Esophagus muscularis mucosa (tissue), 4 donors: ENCODE measurements at places on chromosomes 2 and 18. TPM values are rescaled to one million over a fixed set of nuclear protein-coding genes. Genes with fewer than 3 reads are reported as not detected.
A peak's percentile ranks its signal among the peaks of the same experiment; 100 is the strongest.

- no peaks in the 10 kb centered on the region for H3K36me3 ChIP-seq
- no peak overlapping the region for H3K27ac ChIP-seq
- H3K4me1 ChIP-seq: no peaks in the 10 kb centered on the region
- no peak for DNase-seq
These were observed 8.6 kb upstream of the MALL start for GRCh38 chr2:110124038-110124825.

DNA sequence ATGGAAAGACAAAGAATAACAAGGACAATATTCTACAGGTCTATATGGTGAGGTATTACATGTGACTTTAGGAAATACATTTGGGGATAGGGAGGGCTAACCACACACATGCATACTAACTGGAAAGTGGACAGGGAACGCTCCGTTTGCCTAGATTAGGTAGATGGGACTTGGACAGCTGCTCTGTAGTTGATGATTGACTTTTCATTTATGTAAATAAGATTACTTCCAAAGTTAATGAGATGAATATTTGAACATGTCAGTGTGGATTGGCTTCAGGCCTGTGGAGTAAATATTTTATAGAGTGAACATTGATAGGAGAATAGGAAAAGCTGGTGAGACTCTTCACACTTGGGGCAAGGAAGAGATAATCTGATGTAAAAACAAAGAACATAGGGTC, 142.0 kb downstream of the NCK2 start:
- peak overlapping the region; percentile 43 for H3K27ac ChIP-seq
- peaks cover 50% of the 10 kb centered on the region for H3K4me1 ChIP-seq
- no peak overlapping the region for H3K4me3 ChIP-seq

DNA sequence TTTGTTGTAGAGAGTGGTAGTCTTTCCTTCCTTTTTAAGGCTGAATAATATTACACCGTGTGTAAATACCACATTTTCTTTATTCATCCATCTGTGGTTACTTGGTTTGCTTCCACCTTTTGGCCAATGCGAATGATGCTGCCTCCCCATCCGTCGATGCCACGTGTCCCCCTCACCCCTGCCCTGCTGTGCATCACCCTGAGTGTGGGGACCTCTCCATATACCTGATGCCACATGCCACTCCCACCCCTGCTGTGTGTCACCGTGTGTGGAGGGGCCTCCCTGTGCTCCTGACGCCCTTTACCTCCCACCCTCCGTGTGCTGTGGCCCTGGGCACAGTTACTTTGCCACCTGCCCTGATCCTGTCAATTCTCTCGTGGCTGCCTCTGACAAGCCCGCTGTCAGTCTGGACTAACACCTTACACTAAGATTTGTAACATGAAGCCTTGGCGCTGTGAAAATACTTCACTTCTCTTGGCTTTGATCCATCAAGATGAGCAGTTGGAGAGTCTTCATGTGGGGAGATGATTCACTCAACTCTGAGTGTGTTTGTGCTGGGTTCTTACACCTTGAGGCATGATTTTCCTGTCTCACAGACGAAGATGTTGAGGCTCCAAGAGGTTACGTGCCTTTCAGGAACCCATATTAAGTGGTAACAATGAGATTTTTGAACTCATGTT, 234.0 kb downstream of the ZNF407 start:
- H3K27me3 ChIP-seq: no peaks in the 10 kb centered on the region
- peaks cover 6% of the 10 kb centered on the region for H3K4me1 ChIP-seq
- H3K36me3 ChIP-seq: no peaks in the 10 kb centered on the region
- H3K27ac ChIP-seq: no peak overlapping the region
- H3K4me3 ChIP-seq: no peak overlapping the region

GRCh38 chr2:134770702-134771101, 51.9 kb upstream of the TMEM163 start:
- H3K4me3 ChIP-seq: no peak overlapping the region
- H3K27ac ChIP-seq: no peak overlapping the region
- DNase-seq: peak; percentile 55
- no peaks in the 10 kb centered on the region for H3K36me3 ChIP-seq
- no peaks in the 10 kb centered on the region for H3K27me3 ChIP-seq
- no peaks in the 10 kb centered on the region for H3K4me1 ChIP-seq

DNA sequence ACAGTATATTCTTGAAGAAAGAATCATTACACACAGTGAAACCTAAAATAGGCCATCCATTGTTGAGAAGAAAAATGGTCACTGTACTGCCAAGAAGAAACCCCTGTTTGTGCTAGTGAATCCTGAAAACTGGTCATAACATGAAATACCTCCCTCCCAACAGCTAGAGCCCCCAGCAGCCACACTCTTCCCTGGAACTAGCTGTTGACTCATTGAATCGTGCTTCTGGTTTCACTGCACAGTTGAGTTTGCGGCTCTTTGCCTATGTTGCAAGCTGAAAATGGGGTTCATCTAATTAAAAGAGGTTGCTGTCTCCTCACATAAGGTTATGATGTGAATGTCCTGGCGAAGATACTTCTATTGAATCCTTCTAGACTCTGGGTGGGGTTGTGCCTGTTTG, 86.3 kb downstream of the UGGT1 start:
- no peaks in the 10 kb centered on the region for H3K27me3 ChIP-seq
- no peak for DNase-seq
- H3K4me1 ChIP-seq: peaks cover 10% of the 10 kb centered on the region
- no peak overlapping the region for H3K27ac ChIP-seq
- peaks cover 69% of the 10 kb centered on the region for H3K36me3 ChIP-seq

DNA sequence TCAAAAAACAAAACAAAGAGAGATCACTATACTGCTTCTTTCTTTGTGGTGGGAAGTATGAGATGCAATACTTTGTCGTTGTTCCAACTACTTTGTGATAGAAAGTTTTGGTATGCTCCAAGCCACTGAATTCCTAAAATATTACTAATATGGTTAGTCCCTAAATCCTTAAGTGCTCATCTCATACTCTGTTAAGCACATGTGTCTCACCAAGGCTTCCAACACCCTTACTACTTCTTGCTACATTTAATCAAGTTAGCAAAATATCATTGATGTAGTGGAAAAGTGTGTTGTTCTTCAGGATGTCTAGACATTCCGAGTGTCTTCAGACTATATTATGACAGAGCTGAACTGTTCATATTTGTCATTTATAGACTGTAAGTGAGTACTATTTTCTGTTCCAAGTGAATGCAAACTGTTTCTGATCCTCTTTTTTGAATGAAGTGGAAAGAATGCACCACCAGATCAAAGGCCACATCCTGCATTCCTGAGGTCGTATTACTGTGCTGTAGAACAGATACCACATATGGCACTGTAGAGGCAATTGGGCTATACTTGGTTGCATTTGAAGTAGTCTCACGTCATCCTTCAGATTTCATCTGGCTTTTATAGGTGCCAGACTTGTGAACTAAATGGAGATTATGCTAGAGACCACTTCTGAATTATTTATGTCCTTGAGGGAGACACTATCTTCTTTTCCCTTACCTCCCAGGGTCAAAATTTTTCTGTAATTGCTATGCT, 298.4 kb upstream of the ZNF521 start:
- no peak overlapping the region for H3K27ac ChIP-seq
- H3K27me3 ChIP-seq: no peaks in the 10 kb centered on the region
- no peaks in the 10 kb centered on the region for H3K36me3 ChIP-seq
- H3K4me3 ChIP-seq: no peak overlapping the region
- no peaks in the 10 kb centered on the region for H3K4me1 ChIP-seq

GRCh38 chr2:232417489-232417888, 10.8 kb downstream of the ALPG start:
- H3K4me1 ChIP-seq: peaks cover 32% of the 10 kb centered on the region
- H3K36me3 ChIP-seq: no peaks in the 10 kb centered on the region
- H3K4me3 ChIP-seq: no peak overlapping the region
- H3K27ac ChIP-seq: no peak overlapping the region
- DNase-seq: no peak

DNA sequence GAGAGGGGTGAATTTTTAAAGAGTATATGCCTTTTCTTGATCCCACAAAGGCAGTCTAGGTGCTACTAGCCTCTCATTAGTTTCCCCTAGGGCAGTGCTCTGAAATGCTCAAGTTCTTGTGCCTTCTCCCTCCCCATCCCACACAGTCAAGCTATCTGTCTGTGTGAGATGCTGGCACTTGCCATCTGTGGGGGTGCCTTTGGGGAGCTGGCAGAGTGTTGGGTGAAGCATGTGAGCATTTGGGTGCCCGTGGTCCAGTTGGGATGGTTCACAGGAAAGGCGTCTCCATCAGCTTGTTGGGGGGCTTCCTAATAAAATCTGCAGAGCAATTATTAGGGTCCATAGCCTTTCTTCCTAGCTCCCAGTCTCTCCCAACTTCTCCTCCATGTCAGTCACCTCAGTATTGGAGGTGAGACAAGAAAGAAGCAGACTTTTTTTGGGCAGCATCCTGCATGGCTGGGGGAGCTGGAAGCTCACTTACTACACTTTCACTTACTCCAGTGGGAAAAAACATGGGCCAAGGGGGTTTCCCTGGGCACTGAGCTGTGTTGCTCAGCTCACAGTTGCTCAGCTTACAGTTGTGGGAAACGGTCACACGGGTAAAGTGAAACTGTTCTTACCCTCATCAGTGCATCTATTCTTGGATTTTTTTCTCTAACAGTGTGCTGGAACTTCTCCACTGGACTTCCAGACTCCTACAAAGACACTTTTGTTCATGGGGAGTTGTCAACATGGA, 29.3 kb downstream of the COLEC11 start:
- no peaks in the 10 kb centered on the region for H3K36me3 ChIP-seq
- DNase-seq: no peak
- peaks cover 17% of the 10 kb centered on the region for H3K4me1 ChIP-seq
- no peaks in the 10 kb centered on the region for H3K27me3 ChIP-seq

- H3K27me3 ChIP-seq: no peaks in the 10 kb centered on the region
- no peak overlapping the region for H3K4me3 ChIP-seq
- no peak overlapping the region for H3K27ac ChIP-seq
- no peaks in the 10 kb centered on the region for H3K36me3 ChIP-seq
These were observed 41.7 kb downstream of the PTPRM start for GRCh38 chr18:7608781-7609201.

Gene DTNA
- 284 TPM for total RNA-seq

DNA sequence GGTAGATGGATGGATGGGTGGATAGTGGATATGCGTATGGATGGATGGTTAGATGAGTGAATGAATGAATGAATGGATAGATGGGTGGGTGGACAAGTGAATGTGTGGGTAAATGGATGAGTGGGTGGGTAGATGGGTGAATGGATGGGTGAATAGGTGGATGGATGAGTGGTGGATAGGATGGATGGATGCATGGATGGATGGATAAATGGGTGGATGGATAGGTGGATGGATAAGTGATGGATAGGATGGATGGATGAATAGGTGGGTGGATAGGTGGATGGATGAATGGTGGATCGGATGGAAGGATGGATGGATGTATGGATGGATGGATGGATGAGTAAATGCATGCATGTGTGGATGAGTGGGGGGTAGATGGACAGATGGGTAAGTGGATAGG, 169.3 kb downstream of the ACKR3 start:
- H3K4me3 ChIP-seq: no peak overlapping the region
- no peaks in the 10 kb centered on the region for H3K27me3 ChIP-seq
- no peaks in the 10 kb centered on the region for H3K4me1 ChIP-seq
- no peaks in the 10 kb centered on the region for H3K36me3 ChIP-seq
- DNase-seq: no peak

DNA sequence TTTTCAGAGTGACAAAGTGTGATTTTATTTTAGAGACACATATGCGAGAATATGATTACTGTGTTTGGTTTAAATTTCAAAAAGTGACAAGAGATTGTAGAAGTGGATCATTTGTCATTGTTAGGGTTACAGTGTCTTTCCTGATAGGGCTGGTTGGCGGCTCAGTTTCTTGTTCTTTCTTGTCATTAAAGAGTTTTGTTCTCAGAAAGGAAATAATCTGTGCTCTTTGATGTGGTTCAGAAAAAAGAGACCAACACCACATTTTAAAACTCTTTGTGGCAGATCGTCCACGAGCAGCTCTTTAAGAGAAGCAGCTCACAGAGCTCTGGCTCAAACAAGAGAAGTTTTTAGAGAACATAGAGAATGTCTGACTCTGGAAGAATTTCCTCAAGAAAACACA, 45.6 kb upstream of the ZNF532 start:
- H3K4me3 ChIP-seq: no peak overlapping the region
- H3K27ac ChIP-seq: no peak overlapping the region
- H3K4me1 ChIP-seq: no peaks in the 10 kb centered on the region
- no peak for DNase-seq
